ENCODE measurements at places on chromosomes 4 and X. TPM values are rescaled to one million over a fixed set of nuclear protein-coding genes. Genes with fewer than 3 reads are reported as not detected.

- DNase-seq: no peak
Measured at GRCh38 chr4:48388525-48389154, 47.3 kb downstream of the SLAIN2 start.

GRCh38 chrX:56232221-56233082 lies at the start of gene KLF8:
Gene KLF8 (plus strand): TSS chrX:56232356. CDS start chrX:56233335, 979 bp downstream.
- no peak for DNase-seq

DNA sequence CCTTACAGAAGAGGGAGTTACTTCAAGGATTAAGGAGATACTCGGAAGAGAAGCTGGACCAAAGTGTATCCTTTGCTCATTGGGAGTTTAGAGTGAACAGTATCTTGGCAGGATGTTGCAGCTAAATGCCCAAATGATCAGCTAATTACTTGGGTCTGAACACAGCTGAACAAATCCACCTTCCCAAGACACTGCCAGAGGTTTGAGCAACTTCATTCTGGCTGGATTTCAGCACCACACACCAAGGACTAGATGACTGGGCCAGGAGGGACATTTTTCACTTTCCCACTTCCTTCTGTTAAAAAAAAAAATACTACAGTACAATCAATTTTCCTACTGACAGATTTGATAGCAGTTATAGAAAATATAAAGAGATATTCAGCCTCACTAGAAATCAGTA lies 324.6 kb downstream of the MID1IP1 start:
- DNase-seq: no peak

DNA sequence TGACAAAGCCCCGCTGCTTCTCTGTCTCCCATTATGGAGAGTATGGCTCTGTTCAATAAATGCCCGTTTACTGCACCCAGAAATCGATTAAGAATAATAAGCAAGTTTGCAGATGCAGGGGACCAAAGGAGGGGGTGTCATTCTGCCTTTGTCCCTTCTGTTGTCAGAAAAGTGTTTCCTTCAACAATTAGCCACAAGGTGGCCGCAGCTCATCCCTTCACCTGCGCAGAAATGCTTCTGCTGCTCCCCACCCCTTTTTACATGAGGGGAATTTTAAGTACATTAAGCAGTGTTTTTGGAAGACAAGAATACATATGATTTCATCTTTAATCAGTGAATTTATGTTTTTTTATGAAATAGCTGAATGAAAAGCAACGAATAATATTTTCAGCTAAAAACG lies 175.6 kb upstream of the ARX start:
- no peak for DNase-seq

- DNase-seq: no peak
Measured at GRCh38 chrX:24423960-24424359, 41.1 kb upstream of the PDK3 start.

DNA sequence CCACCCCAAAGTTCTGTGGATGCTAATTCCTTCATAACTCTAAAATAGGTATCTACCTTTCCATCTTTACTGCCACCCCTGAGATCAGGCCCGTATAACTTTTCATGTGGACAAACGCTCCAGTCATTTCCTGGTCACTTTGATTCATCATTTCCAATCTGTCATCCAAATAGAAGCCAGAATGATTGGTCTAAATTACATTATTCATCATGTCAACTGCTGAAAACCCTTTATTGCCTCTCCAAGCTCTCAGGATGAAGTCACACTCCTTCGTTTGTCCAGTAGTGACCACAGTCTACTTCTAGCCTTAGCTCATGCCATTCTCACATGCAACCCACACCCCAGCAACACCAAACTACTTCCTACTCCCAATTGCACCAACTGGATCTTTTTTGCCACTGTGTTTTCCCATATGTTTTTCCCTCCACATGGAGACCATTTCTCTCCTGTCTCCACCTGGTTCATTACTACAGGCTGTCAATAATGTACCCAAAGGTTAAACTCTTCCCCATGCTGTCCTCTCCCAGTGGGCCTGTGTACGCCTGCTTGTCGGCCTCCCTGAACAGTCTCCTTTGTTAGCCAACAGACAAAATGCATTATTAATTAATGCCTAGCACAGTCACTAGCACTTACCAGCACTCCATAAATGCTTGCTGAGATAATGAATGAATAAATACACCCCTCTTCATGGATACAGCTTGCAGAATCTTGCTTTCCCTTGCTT lies 382.6 kb upstream of the NOCT start:
- no peak for DNase-seq

DNA sequence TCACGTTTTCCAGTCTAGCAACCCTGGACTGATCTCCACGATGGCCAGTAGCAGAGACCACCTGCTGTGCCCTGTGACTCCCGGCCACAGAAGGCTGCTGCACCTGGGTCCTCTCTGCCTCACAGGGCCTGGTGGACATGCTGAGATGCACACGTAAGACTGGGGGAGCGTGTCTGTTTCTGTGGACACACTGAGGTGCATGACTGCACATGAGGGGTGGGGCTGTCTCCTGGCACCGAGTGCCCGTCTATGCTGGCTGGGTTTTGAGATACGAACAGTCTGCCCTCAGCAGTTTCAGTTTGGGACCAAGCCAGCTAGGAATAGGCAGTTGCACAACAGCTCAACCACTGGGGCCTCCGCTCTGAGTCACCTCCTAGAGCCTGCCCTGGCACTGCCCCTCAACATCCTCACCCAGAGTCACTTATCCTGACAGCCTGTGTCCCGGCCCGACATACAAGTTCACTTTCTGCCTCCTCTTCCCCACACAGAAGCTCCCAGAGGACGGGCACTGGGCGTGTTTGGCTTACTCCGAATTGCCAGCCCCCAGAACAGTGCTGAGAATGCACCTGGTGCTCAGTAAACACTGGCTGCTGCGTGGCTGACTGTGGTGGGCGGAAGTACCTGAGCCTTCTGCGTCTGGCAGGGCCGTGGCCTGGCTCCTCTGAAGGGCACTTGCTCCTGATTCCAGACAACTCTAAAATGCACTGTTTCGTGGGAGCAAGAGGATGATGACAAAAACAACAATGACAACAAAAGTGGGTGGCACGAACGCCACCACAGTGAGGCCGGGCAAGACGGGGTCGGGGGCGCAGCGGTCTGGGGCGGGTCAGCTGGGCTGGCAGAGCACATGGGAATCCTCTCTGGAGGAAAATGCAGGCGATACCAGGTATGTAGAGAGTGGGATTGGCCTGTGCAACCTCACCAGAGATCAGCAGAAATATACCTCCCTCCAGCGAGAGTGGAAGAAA lies 30.9 kb downstream of the RNF212 start:
- no peak for DNase-seq

- no peak for DNase-seq
Measured at GRCh38 chr4:177290780-177291179, 18.9 kb upstream of the NEIL3 start.

GRCh38 chr4:152961773-152962115 lies 25.6 kb downstream of the FHDC1 start:
- DNase-seq: no peak

DNA sequence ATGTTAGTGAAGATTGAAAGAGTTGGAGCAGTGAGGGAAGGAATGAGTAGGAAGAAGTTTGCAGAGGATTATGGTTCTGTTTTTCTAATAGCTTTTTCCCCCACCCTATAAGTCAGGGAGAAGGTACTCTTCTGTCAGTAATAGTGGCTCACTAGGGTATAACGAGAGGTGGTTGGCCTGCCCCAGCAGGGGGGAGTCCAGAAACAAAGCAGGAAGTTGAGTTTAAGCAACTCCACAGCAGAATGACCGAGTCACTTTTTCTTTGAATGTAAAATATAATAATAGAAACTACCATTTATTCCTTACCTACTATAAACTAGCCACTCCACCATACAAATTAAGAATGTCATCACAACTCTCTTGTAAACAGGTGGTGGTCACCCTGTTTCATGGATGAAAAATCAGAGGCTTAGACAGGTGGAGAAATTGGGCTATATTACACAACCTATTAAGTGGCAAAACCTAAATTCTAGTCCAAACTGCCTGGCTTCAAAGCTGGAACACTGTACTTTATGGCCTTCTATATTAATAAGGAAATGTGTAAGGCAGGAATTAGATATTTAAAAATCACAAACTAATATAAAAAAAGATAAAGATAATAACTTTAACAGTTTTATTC lies 21.9 kb downstream of the AP1AR start:
- no peak for DNase-seq

GRCh38 chrX:110924871-110925270 lies 129.3 kb upstream of the CHRDL1 start:
- no peak for DNase-seq

GRCh38 chr4:45910511-45910910 lies 213.3 kb downstream of the GABRG1 start:
- DNase-seq: no peak

GRCh38 chr4:99437723-99438404 lies 2.7 kb upstream of the ADH7 start:
- DNase-seq: no peak

DNA sequence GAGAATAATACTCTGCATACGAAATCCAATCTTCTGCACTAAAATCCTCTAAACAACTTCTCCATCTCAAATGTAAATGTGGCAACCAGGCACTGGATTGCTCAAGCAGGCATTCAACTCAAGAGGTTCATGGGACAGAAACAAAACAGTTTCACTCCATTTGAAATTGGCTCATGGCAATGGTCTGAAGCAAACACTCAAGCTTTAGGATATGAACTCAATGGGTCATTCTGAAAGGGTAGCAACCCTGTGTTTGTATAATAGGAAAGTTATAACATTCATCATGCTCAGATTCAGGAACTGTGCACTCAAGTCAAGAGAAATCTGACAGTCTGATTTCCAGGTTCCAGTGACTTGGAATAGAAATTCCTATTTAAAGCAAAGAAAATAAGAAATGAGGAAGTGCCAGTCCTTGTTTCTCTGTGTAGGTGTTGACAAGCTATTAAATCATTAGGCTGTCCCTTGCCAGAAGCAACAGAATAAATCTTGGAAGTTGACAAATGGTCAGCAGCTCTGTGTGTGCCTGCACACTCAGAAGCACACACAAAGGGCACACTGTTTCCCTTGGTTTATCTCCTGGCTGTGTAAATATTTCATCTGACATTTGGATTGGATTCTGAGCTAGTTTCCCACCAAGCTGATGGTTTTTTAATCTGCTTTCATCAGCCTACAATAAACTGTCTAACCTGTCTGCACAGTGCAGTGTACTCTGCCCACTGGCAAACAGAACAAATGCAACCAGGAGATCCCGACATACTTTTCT lies 75.9 kb upstream of the CITED1 start:
- no peak for DNase-seq

- DNase-seq: no peak
Measured at GRCh38 chrX:19225909-19226308, 103.6 kb upstream of the ADGRG2 start.

DNA sequence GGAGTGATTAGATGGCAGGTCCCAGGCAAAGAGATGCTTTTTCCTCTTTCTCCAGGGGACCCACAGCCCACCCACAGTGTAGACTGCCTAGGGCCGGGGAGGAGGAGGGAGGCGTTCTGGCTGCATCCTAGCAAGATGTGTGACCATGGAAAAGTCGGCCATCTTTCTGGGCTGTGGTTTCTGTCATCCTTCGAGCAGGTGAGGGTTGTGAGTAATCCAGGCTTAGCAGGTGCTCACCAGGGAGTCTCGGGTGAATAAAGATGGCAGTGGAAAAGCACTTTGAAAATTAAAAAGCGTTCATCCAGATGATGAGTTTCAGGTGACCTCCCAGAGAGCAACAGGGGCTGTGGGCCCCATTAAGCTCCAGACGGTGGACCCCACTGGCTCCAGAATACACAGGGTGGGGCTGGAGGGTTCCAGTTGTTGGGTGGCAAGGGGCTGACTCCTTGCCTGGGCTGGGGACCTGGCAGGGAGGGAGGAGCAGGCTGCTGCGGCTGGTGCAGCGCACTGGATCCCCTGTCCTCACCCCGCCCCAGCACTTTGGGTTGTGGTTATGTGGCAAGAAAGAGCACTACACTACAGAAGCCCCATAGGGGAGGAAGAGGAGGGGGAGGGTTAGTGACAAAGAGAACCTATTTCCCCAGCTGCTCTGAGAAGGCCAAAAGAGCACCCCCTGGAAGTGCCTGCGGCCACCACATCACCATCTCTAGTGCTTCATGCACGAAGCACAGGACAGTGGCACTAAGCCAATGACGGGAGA lies 23.7 kb downstream of the ELF4 start:
- DNase-seq: no peak

GRCh38 chr4:113086172-113086695 lies 36.8 kb downstream of the ANK2 start:
- no peak for DNase-seq

DNA sequence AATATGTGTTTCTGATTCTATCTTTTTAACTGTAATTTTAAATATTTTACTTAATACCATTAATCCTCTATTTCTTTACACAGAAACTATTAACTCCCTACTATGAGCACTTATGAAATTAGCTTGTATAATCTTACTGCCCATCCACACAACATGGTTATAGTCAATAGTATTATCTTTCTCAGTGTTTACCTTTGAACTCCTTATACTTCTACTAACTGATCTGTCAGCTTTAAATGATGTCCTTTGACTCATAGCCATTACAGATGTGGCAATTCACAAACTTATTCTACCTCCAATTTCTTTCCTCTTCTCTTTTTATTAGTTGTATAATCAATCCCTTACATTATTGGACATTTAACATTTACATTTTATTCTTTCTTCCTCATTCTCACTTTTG lies 5.5 kb downstream of the SEC31A start:
- DNase-seq: no peak

DNA sequence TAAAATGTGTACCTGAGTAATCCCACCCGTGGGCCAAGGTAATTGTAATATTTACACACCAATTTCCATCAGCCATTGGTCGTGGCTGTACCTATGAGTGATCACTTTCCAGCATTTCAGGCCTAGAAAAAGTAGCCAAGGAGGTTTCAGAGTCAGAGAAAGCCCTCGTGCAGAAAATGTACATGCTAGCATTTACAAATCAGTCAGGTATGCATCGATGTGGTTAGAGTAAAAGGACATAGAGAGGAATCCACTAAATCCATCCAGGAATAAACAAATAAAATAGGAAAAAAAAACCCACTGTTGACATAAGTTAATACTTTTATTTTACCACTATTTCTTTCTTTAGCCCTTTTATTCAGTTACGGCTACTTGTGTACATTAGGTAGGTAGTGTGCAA lies 256.8 kb downstream of the TRIML1 start:
- no peak for DNase-seq

- DNase-seq: no peak
Measured at GRCh38 chr4:137711502-137711901, 179.2 kb upstream of the PCDH18 start.

- no peak for DNase-seq
Measured at GRCh38 chr4:176896211-176896610, 103.5 kb upstream of the VEGFC start.

The RBBP7 gene
- total RNA-seq: 221 TPM

The CITED1 gene
- 1.6 TPM for total RNA-seq

The ZNF41 gene
- 6.4 TPM for total RNA-seq

The F8 gene
- 2.2 TPM for total RNA-seq

The USP17L18 gene
- total RNA-seq: not detected

The RRH gene
- 0.29 TPM for total RNA-seq

The PAK3 gene
- 4.0 TPM for total RNA-seq

The IL21 gene
- total RNA-seq: not detected

The ZNF275 gene
- total RNA-seq: 16.0 TPM

The CD99L2 gene
- total RNA-seq: 30.8 TPM

The PHOX2B gene
- not detected for total RNA-seq

The SPANXN4 gene
- total RNA-seq: not detected

All from mesothelial cell of epicardium (in vitro differentiated cells).